ENCODE measurements at places on chromosomes 16 and 17.
A peak's percentile ranks its signal among the peaks of the same experiment; 100 is the strongest.

DNA sequence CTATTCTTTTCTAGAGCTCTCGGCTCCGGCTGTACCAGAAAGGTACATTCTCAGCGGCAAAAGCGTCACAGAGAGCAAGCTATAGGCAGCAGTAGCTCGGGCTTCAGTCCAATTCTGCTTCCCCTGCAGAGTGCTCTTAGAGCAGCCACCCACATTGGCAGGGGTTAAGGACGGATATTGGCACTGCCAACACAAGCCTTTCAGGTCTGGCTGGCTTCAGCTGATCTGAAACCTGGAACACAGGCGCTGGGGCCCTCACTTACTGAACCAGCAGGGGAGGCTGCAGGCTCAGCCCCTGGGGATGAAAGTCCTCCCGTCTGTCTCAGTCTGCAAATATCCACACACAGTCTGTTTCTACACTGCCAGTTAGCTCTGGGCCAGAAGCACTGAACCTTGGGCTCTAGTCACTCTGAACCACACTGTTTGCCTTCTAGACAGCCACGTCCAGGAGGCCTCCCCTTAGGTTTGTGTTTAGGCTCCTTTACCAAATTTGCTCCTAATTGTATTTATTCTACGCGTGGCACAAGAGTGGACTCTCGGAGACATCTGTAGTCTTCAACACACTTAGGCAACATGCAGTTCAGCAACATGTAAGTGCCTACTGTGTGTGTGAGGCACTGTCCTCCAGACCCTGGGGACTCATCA lies 40.1 kb downstream of the HIC1 start:
- no peak for DNase-seq

DNA sequence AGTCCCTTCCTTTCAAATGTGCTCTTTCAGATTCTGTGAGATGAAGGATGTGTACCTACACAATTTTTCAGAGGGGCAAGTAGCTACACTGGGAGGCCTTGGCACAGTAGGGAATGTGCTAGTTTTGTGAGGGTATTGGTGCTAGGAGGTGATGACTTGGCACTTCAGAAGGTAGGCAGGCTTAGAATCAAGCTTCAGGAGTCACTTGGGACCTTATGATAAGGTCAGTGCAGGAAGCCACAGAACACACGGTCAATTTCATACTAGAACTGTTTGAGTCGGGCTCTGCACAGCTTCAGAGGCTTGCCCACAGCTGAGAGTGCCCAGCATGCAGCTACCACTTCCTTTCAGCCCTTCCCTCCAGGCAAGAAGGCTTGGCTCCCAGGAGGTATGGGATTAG lies 6.1 kb downstream of the CMTM1 start:
- peak; percentile 33 for DNase-seq

GRCh38 chr16:23195366-23195978 lies 12.9 kb downstream of the SCNN1G start:
- no peak for DNase-seq

- DNase-seq, result peak; percentile 94
These were observed 8.9 kb downstream of the UBTF start for GRCh38 chr17:44210342-44211192.
